ENCODE measurements at places on chromosomes 3 and 15.

- no peak for DNase-seq
Measured at GRCh38 chr3:128226795-128227395, 73.6 kb downstream of the EEFSEC start.

- no peak for DNase-seq
Measured at GRCh38 chr3:158347966-158348365, 223.0 kb upstream of the MLF1 start.

- DNase-seq: no peak
Measured at GRCh38 chr3:39388741-39389248, 5.6 kb downstream of the SLC25A38 start.

DNA sequence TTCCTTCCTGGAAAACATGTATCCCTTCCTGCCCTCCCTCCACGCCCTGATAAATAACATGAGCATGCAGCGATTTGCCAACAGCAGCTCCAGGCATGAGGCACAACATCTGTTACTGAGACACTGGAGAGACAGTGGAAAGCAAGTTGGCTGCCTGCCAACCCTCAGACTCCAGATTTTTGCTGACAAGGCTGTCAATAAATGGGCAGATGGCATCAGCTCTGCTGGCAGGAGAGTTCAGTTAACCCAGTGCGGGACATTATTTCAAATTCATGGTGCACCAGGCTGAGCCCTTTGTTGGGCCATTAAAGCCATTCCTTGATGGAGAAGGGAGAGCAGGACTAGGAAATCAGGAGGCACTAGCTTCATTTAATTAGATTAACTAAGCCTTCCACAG, 293.3 kb downstream of the MEX3B start:
- peak; percentile 65 for DNase-seq

GRCh38 chr3:51933471-51934138, 8.1 kb downstream of the RRP9 start:
- DNase-seq: no peak

GRCh38 chr3:192445770-192446644, 281.3 kb downstream of the FGF12 start:
- no peak for DNase-seq

GRCh38 chr3:133662278-133662651, 524 bp upstream of the TOPBP1 start:
- no peak for DNase-seq

DNA sequence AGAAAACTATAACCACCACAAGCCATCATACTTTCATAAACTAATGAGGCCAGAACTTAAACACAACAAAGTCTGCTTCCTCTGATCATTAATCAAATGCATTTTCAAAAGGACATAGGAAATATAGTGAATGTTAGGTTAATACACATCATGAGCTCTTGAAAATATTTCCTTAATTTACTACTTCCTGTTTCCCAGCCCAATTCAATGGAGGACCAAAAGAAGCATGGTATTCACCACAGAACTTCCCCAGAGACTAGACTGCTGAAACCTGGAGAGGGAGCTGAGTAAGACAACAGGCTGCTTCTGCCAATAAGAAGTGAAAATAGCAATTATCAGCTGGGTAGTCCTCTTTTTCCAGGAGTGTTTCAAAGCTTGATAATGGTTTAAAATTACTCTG, 250.3 kb downstream of the ULK4 start:
- DNase-seq: no peak

GRCh38 chr3:68878322-68878721, 54.0 kb downstream of the TAFA4 start:
- no peak for DNase-seq

- DNase-seq: peak; percentile 80
Measured at GRCh38 chr15:72117486-72118016, 399 bp downstream of the MYO9A start.

GRCh38 chr15:72562878-72563277, 88.7 kb downstream of the ARIH1 start:
- no peak for DNase-seq

DNA sequence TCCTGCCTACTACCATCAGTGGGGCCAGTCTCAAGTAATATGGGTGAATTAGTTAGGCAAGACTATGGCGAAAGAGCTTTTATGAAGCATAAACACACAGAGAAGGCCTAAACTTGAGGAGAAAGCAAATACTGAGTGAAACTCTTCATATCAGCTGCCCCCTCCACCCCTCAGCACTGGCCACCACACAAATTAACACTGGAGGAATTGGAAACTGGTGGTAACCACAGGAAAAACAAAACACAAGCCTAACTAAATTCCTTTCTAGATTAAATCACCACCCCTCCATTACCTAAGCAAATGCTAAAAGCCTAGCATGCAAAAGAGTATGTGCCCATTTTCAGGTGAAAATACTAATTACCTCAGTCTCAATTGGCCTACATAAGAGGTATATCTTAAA, 774.7 kb upstream of the NECTIN3 start:
- DNase-seq: no peak

DNA sequence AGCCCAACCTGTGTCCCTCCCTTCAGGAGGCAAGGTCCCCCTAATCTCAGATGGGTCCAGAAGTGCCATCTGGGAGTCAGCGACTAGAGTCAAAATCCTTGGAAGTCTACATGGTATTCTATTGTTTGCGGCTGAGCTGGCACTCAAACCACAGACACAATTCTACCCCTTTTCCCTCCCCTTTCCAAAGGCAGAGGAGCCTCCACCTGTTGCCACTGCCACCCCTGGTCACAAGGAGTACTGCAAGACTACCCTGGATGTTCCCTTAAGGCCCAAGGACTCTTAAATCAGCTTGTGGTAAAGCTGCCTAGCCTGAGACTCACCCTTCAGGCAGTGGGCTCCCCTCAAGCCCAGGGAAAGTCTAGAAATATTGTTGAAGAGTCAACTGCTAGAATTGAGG, 4.3 kb upstream of the OR5H6 start:
- no peak for DNase-seq

- DNase-seq: no peak
Measured at GRCh38 chr3:194194757-194195085, 58.8 kb downstream of the HES1 start.

- DNase-seq: no peak
Measured at GRCh38 chr3:106183762-106184391, 315.1 kb upstream of the CBLB start.

DNA sequence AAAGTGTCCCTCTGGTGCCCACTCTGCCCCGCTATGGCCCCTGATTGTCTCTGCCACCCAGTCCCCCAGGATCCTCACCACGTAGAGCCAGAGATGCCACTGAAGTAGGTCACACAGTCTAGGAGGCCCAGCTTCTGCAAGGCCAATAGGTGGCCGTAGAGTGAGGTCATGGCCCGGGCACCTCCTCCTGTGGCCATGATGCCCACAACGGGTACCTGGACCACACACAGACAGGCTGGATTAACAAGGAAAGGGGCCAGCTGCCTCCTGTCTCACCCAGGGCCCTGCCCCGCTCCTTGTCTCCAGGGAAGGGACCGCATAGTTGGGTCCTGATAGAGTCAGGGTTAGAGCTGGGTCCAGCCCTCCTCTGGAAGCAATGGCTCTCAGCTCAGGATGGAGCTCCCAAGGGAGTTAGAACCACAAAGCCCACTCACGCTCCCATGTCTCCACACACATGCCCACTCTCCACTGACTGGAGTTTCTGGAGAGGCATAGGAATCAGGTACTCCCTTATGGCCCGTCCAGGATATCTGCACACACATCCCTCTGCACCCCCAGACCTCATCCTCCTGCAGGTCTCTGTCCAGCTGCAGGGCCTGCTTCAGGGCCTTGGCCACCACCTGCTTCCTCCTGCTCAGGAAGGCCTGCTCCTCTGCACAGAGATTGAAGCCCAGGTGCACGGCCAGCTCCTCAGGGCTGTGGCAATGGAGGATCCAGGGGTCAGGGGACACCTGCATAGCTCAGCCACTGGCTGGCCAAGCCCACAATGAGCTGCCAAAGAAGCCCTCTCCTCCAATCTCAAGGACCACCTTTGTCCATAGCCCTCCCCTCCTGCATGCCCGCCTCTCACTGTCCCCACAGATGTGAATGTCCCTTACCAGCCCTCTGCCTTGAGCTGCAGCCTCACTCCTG, 13.2 kb downstream of the PLA2G4D start:
- no peak for DNase-seq

DNA sequence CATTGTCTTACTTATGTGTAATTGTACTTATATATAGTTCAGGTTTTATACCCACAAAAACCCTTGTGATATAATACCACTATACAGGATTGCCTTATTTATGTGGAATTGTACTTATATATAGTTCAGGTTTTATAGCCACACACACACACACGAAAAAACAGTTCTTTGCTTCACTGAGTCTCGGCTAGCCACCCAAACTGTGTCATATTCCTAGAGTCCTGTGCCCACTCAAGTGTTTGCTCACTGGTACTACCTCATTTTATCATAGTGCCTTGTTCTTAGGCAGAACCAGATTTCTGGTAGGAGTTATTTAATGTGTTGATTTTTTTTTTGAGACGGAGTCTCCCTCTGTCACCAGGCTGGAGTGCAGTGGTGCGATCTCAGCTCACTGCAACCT, 12.5 kb downstream of the RASA2 start:
- no peak for DNase-seq

DNA sequence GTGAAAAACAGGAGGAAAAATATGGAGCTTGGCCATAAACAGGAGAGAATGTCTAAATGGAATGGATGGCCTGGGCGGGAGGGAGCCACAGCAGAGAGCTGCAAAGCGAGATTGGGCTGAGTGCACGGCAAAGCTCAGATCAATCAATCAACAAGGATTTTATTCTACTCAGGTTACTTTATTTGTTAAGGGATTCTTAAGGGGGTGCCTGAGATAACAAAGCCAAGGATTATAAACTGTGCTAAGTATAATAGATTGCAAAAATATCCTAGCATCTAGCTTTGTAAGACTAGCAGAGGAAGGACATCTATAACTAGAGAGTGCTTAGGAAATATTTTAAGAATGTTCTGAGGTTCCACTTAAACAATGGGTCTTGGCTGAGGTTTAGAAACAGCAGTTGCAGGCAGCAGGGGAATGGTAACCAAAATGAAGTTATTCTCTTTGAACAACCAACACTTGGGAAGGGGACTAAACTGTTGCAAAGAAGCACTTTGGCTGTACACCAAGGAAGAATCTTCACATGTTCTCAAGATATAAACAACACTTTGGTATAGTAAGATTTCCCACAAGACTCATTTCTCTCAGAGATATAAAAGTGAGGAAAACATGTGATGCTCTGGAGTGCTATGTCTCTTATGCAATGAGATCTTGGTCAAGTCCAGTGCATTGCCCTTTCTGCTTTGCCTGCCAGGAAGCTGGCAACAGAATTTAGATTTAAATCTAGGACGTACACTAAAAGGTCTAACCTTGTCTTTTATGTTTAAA, 35.5 kb downstream of the TMEM212 start:
- DNase-seq: no peak

DNA sequence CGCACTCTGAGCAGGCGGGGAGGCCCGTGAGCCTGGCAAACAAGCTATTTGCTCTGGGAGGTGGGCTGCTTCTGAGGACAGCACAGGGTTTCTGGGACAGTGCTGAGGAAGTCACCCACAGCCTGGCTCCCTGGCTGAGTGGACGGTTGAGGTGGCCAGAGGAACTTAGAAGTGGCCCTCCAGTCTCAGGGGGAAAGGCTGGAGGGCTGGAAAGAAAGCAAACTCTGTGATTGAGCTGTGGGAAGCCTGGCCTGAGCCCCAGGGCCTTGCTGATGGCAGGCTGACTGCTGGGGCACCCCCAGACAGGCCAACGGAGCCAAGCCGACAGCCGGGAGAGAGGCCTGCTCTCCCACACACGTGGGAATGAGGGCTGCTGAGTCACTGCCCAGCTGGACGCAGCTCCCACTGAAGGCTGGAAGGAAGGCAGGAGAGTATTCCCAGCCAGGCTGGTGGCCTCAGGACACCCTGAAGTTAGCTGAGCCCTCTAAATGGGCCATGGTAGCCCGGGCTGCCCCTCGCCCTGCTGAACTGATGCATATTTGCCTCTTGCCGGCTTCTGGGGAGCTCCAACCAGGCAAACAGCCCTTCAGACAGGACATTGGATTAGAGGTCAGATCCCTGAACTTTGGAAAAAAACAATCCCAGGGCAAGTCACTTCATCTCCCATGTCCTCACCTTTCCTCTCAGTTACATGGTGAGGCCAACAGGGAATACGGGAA, 98.0 kb upstream of the TLE3 start:
- peak; percentile 85 for DNase-seq

GRCh38 chr15:31206386-31207181, 105.1 kb upstream of the TRPM1 start:
- DNase-seq: no peak

- no peak for DNase-seq
Measured at GRCh38 chr3:115930168-115930567, 306.9 kb downstream of the GAP43 start.

DNA sequence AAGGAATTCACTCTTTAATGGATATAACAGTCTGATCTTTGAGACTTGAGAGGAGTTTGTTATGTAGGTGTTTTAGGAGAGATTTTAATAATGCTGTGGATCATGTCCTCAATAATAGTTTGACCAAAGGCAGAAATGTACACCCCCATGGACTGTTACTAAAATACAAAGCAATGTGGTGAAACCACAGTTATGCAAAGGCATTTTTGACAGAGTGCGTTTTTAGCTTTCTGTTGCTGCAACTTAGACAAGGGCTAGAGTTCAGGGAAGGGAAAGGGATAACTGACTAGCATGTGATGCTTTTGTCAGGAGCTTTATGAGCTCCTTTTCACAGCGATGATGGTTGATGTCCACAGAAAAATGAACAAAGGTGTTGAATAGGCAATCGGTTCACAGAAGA, 3.6 kb upstream of the STARD5 start:
- DNase-seq: no peak

- no peak for DNase-seq
Measured at GRCh38 chr3:197547306-197548011, 8.3 kb downstream of the BDH1 start.

GRCh38 chr15:79916502-79917132, 19.8 kb upstream of the MTHFS start:
- DNase-seq: no peak

GRCh38 chr3:48426944-48427629, 2.8 kb downstream of the PLXNB1 start:
- DNase-seq: peak; percentile 83

DNA sequence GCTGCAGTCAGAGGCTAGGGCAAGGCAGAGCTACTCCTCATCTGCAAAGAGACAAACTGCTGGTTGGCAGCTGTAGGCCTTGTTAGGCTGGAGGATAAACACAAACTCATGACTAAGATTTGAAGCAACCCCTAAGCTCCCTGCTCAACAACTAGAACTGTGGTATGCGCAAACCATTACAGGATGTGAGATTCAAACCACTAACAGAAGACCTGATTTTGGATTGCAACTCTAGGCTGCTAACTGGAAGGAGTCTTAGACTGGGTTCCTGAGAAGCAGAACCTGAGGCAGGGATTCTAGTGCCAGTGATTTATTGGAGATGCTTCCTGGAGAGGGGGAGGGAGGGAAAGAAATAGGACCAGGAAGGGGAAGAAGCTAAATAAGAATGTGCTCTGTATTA, 22.5 kb downstream of the CCR4 start:
- DNase-seq: no peak

GRCh38 chr3:143207338-143207961, 87.9 kb downstream of the CHST2 start:
- no peak for DNase-seq

- no peak for DNase-seq
Measured at GRCh38 chr15:100307241-100308212, 34.2 kb downstream of the ADAMTS17 start.

GRCh38 chr3:161602475-161602874, 105.9 kb downstream of the OTOL1 start:
- DNase-seq: no peak

GRCh38 chr3:32290619-32291018, 52.1 kb downstream of the CMTM8 start:
- DNase-seq: no peak

GRCh38 chr3:99330281-99330680, 308.1 kb upstream of the COL8A1 start:
- DNase-seq: no peak

Data from tibial artery (tissue), 4 donors.